ENCODE measurements at places on chromosomes 11 and 22.

GRCh38 chr11:70176940-70177689 lies 26.0 kb upstream of the FADD start:
- peak; percentile 50 for DNase-seq

- DNase-seq, result no peak
These were observed 318.4 kb downstream of the AASDHPPT start for GRCh38 chr11:106395716-106396349.

DNA sequence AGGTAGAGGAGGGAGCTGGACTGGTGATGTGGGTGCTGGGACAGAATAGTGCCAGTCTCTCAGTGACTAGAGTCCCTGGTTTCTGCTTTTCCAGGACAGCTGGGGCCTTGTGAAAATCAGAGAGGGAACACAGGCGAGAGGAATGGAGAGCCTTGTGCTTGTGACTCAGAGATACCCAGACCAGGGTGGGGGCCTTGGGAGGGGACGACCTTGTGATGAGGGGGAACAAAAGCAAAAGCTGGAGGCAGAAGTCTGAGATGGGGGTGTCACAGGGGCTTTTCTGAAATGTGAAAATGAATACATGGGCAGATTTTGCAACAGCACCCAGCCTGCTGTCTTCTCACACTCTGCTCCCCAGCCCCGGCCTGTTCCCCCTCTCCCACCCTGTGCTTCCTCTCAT lies 3.4 kb upstream of the NR1H3 start:
- DNase-seq, result no peak

GRCh38 chr11:39570526-39570925 lies 1888.9 kb downstream of the LRRC4C start:
- no peak for DNase-seq

DNA sequence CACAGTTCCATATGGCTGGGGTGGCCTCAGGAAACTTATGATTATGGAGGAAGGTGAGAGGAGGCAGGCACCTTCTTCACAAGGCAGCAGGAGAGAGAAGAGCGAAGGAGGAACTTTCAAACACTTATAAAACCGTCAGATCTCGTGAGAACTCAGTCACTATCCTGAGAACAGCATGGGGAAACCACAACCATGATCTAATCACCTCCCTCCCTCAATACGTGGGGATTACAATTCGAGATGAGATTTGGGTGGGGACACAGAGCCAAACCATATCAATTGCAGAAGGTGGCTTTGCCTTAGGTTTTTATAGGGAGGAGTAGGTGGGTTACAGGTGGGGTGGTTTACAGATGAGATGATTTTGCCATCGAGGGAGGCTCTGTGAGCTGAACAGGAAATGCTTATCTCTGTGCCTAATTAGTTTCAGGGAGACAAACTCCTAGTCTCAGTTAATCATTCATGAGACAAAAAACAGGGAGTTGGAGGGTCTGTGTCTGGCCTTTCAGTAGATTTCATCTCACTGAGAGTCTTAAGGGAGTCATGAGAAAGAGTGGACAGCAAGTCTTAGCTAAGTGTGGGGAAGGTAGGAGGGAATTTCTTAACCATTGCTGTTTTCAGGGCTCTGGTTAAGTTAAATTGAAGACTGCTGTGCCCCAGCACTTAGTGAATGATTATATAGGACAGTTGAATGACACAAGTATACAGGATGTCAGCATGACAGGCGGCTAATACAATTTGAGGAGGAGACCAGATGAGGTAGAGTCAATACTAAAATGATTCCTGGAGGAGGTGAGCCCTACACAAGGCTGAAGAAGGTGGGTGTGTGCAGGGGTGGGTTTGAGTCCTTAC lies 47.7 kb downstream of the CWC15 start:
- no peak for DNase-seq

DNA sequence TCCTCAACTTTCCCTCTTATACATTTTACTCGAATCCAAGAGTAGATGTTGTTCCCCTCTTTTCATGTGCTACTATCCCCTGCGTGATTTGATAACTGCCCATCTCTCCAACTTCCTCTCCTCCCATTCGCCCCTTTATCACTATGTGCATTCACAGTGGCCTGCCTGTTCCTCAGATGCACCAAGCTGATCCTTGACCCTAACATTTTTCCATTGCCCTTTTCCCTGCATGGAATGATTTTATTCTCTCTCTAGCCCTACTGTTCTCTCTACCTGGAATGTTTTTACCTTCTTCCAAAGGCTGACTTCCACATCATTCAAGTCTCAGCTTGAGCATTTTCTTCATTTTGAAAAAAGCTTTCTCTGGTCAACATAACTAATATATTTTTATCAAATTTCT lies 15.8 kb upstream of the BBOX1 start:
- no peak for DNase-seq

- DNase-seq, result no peak
These were observed 57.3 kb upstream of the SLN start for GRCh38 chr11:107769189-107769588.

DNA sequence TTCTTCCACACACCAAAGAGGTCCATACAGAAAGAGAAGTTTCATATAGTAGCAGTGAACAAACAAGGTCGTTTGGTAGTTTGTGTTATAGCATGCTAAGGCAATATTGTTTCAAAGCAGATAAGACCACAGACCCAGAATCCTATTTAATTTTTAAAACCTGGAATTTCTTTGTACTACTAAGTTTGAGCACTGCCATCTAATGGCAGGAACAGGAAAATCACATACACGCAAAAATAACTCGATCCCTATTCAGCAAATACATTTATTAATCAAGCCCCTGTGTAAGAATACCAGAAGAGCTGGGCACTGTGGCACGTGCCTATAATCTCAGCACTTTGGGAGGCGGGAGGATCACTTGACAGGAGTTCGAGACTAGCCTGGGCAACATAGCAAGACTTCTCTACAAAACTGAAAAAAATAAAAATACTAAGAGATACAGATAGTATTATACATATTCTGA lies 2.9 kb upstream of the BTBD10 start:
- no peak for DNase-seq

- DNase-seq, result no peak
These were observed 40.6 kb downstream of the SCUBE1 start for GRCh38 chr22:43302531-43303041.
